ENCODE measurements at places on chromosomes 7 and 10. TPM values are rescaled to one million over a fixed set of nuclear protein-coding genes. Genes with fewer than 3 reads are reported as not detected.

Gene DLX6
- total RNA-seq: not detected

DNA sequence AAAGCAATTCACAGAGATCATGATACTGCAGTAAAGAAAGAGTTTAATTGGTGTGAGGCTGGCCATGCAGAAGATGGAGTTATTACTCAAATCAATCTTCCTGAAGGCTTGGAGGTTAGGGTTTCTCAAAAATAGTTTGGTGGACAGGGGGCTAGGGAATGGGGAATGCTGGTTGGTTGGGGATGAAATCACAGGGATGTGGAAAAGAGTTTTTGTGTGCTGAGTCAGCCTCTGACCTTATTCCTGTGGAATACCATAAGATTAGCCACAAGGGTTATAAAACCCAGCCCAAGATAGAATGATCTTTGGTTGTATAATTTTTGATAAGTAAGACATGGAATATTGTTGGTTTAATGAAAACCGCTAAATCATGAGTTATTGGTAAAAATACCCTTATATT is 764.3 kb downstream of the TYW1 start:
- no peak for DNase-seq
- H3K36me3 ChIP-seq: no peaks in the 10 kb centered on the region
- H3K4me1 ChIP-seq: no peaks in the 10 kb centered on the region

DNA sequence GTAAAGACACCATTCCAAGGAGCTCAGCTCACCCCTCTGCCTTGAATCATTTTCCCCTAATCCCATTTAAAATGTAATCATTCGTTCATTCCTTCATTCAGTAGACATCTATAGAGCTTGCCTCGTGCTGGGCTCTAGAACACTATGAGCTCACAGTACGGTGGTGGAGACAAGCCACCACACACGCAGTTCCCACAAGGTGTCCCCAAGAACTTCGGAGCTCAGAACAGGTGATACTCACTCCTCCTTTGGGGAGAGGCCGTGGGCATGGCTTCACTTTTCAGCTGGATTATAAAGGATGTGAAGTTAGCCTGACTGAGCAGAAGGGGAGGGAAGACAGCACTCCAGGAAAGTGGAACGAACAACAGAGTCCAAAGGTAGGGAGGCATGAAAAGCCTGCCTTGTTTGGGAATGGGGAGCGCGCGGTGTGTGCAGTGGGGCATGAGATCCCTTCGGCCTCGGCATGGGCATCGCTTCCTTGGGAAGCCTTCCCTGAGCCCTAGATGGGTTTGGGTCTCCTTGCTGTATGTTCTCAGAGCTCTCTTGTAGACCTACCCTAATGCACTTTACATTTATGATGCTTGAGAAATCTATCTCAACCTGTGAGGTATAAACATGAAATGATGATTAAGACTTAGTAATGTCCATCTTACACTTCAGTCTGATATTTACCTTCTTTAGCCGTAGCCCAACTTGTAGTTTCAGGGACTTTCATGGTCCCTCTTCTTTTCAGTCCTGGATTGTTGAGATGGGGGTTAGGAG is 809 bp upstream of the OGA start:
- H3K27ac ChIP-seq: peak overlapping the region; percentile 38
- no peaks in the 10 kb centered on the region for H3K27me3 ChIP-seq
- DNase-seq: no peak
- H3K4me1 ChIP-seq: peaks cover 4% of the 10 kb centered on the region
- peak overlapping the region; percentile 97 for H3K4me3 ChIP-seq

DNA sequence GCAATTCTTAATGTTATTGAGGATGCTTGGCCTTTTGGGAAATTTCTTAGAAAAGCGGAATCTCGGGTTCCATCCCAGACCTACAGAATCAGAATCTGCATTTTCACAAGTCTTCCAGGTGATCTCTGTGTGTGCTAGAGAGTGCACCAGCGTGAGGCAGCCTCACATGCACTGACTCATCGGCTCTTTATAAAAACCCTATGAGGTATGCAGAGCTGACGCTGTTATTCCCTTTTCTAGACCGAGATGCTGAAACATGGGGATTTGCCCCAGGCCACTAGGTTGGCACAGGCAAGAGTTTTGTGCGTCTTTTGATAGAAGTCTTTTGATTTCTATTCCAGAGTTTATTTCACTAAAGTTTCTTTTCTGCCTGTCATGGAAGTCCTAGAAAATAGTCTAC is 61.2 kb downstream of the CDCA7L start:
- no peak for DNase-seq
- no peaks in the 10 kb centered on the region for H3K36me3 ChIP-seq
- H3K27ac ChIP-seq: no peak overlapping the region
- H3K4me3 ChIP-seq: no peak overlapping the region
- no peaks in the 10 kb centered on the region for H3K27me3 ChIP-seq

DNA sequence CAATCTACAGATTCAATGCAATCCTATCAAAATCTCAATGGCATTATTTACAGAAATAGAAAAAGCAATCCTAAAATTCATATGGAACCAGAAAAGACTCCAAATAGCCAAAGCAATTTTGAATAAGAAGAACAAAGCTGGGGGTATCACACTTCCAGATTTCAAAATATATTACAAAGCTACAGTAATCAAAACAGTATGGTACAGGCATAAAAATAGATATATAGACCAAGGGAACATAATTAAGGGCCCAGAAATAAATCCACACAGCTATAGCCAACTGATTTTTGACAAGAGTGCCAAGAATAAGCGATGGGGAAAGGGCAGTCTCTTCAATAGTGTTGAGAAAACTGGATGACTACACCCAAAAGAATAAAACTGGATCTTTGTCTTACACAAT is 251.9 kb upstream of the FOXK1 start:
- no peak overlapping the region for H3K27ac ChIP-seq
- H3K36me3 ChIP-seq: no peaks in the 10 kb centered on the region
- H3K4me1 ChIP-seq: no peaks in the 10 kb centered on the region
- DNase-seq: no peak
- no peak overlapping the region for H3K4me3 ChIP-seq

Gene NAPEPLD
- 9.3 TPM for total RNA-seq

DNA sequence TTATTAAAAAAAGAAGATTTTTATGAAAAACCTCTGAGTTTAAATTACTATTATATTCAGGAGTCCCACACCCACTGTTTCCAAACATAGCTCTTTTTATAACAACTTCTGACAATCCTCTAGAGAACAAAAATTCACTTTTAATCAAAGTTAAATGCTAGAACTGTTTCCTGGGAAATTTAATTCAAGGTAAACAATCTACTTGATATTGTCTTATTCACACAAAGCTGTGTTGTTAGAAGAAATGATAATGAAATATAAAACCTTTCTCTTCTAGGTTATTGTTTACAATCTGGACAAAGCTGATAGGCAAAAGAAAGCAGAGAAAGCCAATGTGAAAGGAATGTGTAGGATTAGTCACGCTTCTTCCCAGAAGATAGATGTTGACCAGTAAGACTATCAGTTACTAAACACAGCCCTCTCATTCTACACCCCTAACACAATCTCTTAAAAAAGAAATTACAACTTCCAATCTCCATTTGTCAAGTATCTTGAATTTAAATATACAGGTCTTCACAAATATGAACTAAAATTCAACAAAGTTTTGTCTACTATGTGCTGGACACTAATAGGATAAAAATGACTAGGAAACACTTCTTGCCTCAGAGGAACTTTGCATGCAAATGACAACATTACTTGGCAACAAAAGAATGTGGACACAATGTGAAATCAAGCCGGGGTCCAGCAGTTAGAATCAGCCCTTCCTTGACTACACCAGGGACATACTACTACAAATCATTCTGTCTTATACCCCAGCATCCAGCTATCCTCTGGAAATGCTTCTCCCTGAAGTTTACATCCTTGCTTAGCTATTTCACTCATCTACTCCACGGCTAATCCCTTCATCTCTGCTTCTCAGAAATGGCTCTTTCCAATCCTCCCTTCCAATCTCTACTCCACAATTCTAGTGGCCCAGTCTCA is 123.7 kb downstream of the IMMP2L start:
- no peaks in the 10 kb centered on the region for H3K4me1 ChIP-seq
- H3K4me3 ChIP-seq: no peak overlapping the region
- no peak for DNase-seq
- H3K36me3 ChIP-seq: no peaks in the 10 kb centered on the region
- no peak overlapping the region for H3K27ac ChIP-seq

DNA sequence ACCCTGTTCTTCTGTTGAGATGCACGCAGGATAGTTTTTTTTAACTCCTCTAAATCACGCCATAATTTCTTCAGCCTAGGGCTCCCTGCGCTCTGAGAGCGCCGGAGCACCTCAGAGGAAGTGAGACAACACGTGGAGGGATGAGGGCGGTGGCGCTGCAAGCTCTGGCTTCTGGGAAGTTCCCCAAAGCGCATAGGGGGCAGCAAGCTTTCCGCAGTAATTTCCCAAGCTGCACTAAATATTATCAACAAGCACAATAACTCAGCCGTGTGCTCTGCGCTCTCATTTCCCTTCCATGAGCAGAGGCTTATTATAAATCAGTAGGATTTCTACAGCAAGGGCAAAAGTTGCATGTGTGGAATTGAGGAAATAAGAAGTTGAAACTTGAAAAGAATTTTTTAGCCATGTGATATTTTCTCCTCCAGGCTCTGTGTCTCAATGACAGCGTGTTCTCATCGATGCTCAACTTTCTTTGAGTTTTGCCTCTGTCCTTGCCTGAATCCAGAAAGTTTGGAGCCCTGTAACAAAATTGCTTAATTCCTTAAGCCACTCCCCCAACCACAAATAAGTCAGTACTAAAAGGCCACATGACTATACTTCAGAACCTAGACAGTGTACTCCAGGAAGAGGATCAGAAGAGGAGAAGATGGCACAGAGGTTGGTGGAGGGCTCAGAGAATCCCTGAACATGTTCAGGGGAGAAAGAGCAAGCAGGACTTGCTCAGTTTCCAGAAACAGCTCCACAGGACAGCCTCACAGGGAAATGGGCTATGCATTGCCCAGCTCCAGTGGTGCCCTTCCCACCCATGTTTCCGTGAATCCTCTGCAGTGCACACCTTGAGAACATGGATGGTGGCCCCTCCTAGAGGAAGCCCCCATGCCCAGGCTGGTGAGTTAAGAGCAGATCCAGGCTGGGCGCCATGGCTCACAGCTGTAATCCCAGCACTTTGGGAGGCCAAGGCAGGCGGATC is 221.5 kb upstream of the GHITM start:
- peak; percentile 63 for DNase-seq
- H3K36me3 ChIP-seq: no peaks in the 10 kb centered on the region
- H3K27me3 ChIP-seq: no peaks in the 10 kb centered on the region
- no peak overlapping the region for H3K27ac ChIP-seq
- H3K4me1 ChIP-seq: no peaks in the 10 kb centered on the region

Gene CLRN3
- total RNA-seq: not detected

Gene OR2A7
- total RNA-seq: 2.5 TPM

Gene EPO
- total RNA-seq: 0.44 TPM

GRCh38 chr10:31929261-31930022 is 811 bp upstream of the ARHGAP12 start:
- DNase-seq: peak; percentile 46
- no peaks in the 10 kb centered on the region for H3K27me3 ChIP-seq
- no peak overlapping the region for H3K27ac ChIP-seq
- H3K4me1 ChIP-seq: 0 out of 2 replicates have a peak, but pooled peaks cover 3% of the 10 kb centered on the region
- peak overlapping the region; percentile 91 for H3K4me3 ChIP-seq

DNA sequence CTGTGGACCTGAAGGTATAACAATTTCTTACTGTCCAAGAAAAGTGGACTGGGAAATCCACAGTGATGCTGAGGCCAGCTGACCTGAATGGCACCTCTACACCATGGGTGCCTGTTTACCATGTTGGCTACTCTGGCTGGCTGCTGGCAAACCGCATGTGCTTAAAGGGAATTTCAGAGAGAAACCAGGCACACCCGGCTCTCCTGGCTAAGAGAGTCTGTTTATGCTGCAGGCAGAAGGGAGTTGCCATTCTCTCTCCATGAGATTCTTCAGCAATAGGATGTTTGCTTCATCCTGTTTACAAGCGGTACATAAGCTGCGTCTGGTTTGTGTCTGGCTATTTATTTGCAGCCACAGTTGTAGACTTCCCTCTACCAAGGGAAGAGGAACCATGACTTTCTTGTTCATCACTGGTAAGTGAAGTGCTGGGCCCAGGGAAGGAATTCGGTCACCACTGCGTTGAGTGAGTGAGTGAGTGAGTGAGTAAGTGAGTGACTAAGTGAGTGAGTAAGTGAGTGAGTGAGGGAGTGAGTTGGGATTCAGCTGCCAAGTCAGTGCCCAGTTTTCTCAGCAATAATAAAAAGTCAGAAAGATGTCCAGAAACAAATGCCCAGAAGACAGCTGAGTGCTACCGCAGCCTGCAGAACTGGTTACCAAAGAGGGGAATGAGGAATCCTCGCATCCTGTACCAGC is 90.4 kb downstream of the COBL start:
- H3K4me3 ChIP-seq: no peak overlapping the region
- H3K27me3 ChIP-seq: no peaks in the 10 kb centered on the region
- DNase-seq: no peak
- H3K4me1 ChIP-seq: peaks cover 5% of the 10 kb centered on the region

GRCh38 chr7:69762821-69763352 is 164.6 kb downstream of the AUTS2 start:
- no peaks in the 10 kb centered on the region for H3K27me3 ChIP-seq
- no peaks in the 10 kb centered on the region for H3K36me3 ChIP-seq
- H3K27ac ChIP-seq: no peak overlapping the region
- no peaks in the 10 kb centered on the region for H3K4me1 ChIP-seq
- no peak for DNase-seq
- H3K4me3 ChIP-seq: no peak overlapping the region

- no peaks in the 10 kb centered on the region for H3K27me3 ChIP-seq
- no peak overlapping the region for H3K27ac ChIP-seq
- no peaks in the 10 kb centered on the region for H3K4me1 ChIP-seq
These were observed 98.9 kb downstream of the NEURL1 start for GRCh38 chr10:103592186-103593021.

- no peaks in the 10 kb centered on the region for H3K36me3 ChIP-seq
- H3K27ac ChIP-seq: no peak overlapping the region
- no peak for DNase-seq
- no peaks in the 10 kb centered on the region for H3K27me3 ChIP-seq
- no peaks in the 10 kb centered on the region for H3K4me1 ChIP-seq
These were observed 102.3 kb downstream of the HECTD2 start for GRCh38 chr10:91512458-91512857.

Gene DRGX
- total RNA-seq: not detected

- no peak overlapping the region for H3K4me3 ChIP-seq
- no peaks in the 10 kb centered on the region for H3K27me3 ChIP-seq
- DNase-seq: no peak
- no peaks in the 10 kb centered on the region for H3K36me3 ChIP-seq
These were observed 166.0 kb upstream of the ZNF32 start for GRCh38 chr10:43814663-43815062.

DNA sequence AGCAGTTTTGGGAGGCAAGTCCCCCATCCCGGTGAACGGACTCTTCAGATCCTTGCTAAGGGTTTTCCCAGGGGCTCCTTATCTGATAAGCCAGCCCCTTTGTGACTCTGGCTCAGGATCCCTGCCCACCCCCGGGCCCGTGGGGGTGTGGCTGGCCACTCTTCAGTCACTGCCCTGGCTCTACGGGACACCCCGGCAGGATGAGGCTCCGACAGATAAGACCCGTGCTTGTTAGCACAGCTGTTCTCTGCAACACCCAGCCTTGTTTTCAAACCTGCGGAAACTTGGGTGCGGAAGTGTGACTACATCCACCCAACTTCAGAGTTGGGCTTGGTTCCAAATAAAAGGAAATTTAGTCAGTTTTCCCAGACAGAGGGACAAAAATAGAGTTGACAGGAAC is 66.7 kb upstream of the PODXL start:
- H3K4me1 ChIP-seq: no peaks in the 10 kb centered on the region
- no peaks in the 10 kb centered on the region for H3K36me3 ChIP-seq
- H3K4me3 ChIP-seq: no peak overlapping the region
- no peak for DNase-seq
- H3K27ac ChIP-seq: no peak overlapping the region
- no peaks in the 10 kb centered on the region for H3K27me3 ChIP-seq

Gene GLCCI1
- total RNA-seq: 19.5 TPM

All from H9 (cell line).